Vagina (tissue), 2 donors: ENCODE measurements at places on chromosomes 3 and 15. TPM values are rescaled to one million over a fixed set of nuclear protein-coding genes. Genes with fewer than 3 reads are reported as not detected.

The CCK gene
- not detected for total RNA-seq

The NUTM1 gene
- not detected for total RNA-seq

The ADPRH gene
- total RNA-seq, result 2.9 TPM

The SSUH2 gene
- not detected for total RNA-seq

The NR2E3 gene
- 0.98 TPM for total RNA-seq

The TERC gene
- total RNA-seq, result 204 TPM

- H3K27me3 ChIP-seq, result no peaks in the 10 kb centered on the region
- peaks cover 27% of the 10 kb centered on the region for H3K36me3 ChIP-seq
- H3K27ac ChIP-seq, result no peak overlapping the region
- DNase-seq, result no peak
Observed at GRCh38 chr3:138220788-138221187, 33.7 kb downstream of the ARMC8 start.

GRCh38 chr3:138070006-138070405 lies 45.4 kb downstream of the DZIP1L start:
- no peaks in the 10 kb centered on the region for H3K27me3 ChIP-seq
- H3K27ac ChIP-seq, result no peak overlapping the region
- no peak overlapping the region for H3K4me3 ChIP-seq
- H3K4me1 ChIP-seq, result no peaks in the 10 kb centered on the region

GRCh38 chr3:136960838-136961836 lies 3.4 kb downstream of the IL20RB start:
- peak overlapping the region; percentile 39 for H3K27ac ChIP-seq
- peaks cover 19% of the 10 kb centered on the region for H3K4me1 ChIP-seq

DNA sequence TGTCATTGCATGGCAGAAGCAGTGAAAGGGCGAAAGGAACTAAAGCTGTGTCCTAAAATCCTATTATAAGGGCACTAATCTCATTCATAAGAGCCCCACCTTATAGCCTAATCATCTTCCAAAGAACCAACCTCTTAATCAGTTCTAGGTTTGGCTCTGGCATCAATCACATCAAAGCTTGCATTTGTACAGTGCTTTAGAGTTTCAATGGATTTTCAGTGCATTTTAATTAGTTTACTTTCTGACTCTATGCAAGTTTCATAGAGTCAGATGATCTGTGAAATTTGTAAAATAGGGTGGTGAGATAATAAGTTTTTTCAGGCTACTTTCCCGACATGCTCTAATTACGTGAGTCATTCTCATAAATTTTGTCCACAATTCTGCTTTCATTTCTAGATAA lies 341.1 kb downstream of the DIPK2A start:
- H3K27me3 ChIP-seq, result no peaks in the 10 kb centered on the region
- no peaks in the 10 kb centered on the region for H3K36me3 ChIP-seq
- H3K4me3 ChIP-seq, result no peak overlapping the region
- H3K27ac ChIP-seq, result no peak overlapping the region
- H3K4me1 ChIP-seq, result no peaks in the 10 kb centered on the region

- H3K27ac ChIP-seq, result no peak overlapping the region
- H3K27me3 ChIP-seq, result no peaks in the 10 kb centered on the region
- no peaks in the 10 kb centered on the region for H3K36me3 ChIP-seq
- no peak for DNase-seq
- peaks cover 29% of the 10 kb centered on the region for H3K4me1 ChIP-seq
Observed at GRCh38 chr15:41281236-41281635, 50.2 kb downstream of the CHP1 start.

GRCh38 chr3:164929642-164930041 lies 148.7 kb downstream of the SI start:
- no peak overlapping the region for H3K4me3 ChIP-seq
- no peak overlapping the region for H3K27ac ChIP-seq

GRCh38 chr15:39575180-39575579 lies 5.7 kb upstream of the THBS1 start:
- no peak overlapping the region for H3K27ac ChIP-seq
- no peak overlapping the region for H3K4me3 ChIP-seq
- H3K4me1 ChIP-seq, result peaks cover 20% of the 10 kb centered on the region
- H3K36me3 ChIP-seq, result no peaks in the 10 kb centered on the region

- no peak for DNase-seq
- H3K4me1 ChIP-seq, result no peaks in the 10 kb centered on the region
- H3K4me3 ChIP-seq, result no peak overlapping the region
- H3K27me3 ChIP-seq, result no peaks in the 10 kb centered on the region
- no peak overlapping the region for H3K27ac ChIP-seq
Observed at GRCh38 chr3:26997226-26997625, 372.0 kb downstream of the NEK10 start.

GRCh38 chr3:85074003-85074402 lies 115.2 kb downstream of the CADM2 start:
- no peaks in the 10 kb centered on the region for H3K36me3 ChIP-seq
- H3K27me3 ChIP-seq, result no peaks in the 10 kb centered on the region
- H3K27ac ChIP-seq, result no peak overlapping the region
- no peaks in the 10 kb centered on the region for H3K4me1 ChIP-seq
- no peak for DNase-seq
- H3K4me3 ChIP-seq, result no peak overlapping the region

DNA sequence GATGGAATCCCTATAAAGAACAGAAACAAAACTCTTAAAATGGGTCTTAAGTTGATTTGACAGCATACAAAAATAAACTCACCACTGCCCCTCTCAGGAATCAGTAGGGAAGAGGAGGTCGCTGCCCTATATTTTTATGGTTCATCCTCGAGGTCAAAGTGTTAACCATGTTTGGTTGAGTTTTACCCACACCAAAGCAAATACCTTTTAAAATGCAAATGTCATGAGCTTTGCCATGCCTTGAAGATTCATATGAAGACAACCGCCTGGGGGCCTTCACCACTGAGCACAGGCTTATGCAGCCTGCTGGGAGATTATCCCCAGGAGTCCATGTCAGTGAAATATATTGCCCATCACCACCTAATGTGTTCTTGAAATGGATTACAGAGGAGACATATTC lies 66.1 kb downstream of the GLB1 start:
- no peaks in the 10 kb centered on the region for H3K36me3 ChIP-seq
- H3K27me3 ChIP-seq, result no peaks in the 10 kb centered on the region
- DNase-seq, result no peak
- no peaks in the 10 kb centered on the region for H3K4me1 ChIP-seq
- H3K4me3 ChIP-seq, result no peak overlapping the region

- no peaks in the 10 kb centered on the region for H3K4me1 ChIP-seq
- no peak overlapping the region for H3K27ac ChIP-seq
- no peak overlapping the region for H3K4me3 ChIP-seq
- no peaks in the 10 kb centered on the region for H3K27me3 ChIP-seq
Observed at GRCh38 chr3:24410860-24411259, 83.8 kb downstream of the THRB start.
